ENCODE measurements at places on chromosomes 6 and 20.

DNA sequence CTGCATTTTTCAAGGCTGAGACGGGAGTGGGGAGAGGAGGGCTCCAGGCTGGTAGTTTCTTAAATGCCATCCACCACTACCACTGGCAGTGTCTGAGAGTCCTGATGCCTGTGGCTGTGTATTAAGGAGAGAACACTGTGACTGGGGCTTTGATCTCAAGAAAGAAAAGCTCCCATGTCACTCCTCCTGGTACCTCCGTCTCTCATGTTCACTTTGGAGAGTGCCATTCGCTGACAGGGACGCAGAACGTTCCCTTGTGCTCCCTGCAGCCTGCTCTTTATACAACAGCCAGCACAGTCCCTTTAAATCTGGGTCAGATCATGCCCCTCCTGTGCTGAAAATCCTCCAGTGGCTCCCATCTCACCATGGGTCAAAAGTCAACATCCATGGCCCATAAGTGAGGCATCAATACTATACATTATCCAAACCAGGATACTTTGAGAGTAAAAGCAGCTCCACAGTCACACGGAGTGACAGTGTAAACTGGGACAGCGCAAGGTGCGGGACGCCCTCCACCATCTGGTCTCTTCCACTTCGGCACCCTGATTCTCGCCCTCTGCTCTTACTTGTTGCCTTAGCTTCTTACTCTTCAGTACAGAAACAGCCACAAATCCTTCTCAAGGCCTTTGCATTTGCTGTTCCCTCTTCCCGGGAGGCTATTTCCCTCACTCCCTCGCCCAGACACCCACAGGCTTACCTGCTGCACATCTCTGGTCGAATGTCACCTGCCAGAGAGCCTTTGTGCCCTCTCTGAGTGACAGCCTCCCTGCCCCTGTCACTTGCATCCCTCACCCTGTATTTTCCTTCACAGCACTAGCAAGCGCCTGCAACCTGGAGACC is 20.0 kb downstream of the PDYN start:
- no peak for DNase-seq

GRCh38 chr6:34145161-34146020 is 496 bp downstream of the GRM4 start:
- DNase-seq = peak; percentile 48

DNA sequence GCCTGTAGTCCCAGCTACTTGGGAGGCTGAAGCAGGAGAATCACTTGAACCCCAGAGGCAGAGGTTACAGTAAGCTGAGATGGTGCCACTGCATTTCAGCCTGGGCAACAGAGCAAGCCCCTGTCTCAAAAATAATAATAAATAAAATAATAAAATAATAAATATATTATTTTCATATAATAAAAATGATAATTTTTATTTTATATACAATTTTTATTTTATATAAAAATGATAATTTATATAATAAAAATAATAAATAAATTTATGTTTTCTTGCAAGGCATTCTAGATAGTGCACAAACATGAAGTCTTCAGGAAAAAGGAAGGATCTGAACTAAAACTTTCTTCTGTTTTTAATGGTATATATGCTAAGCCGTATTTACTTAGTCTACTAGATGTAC is 12.6 kb upstream of the SGK1 start:
- no peak for DNase-seq

DNA sequence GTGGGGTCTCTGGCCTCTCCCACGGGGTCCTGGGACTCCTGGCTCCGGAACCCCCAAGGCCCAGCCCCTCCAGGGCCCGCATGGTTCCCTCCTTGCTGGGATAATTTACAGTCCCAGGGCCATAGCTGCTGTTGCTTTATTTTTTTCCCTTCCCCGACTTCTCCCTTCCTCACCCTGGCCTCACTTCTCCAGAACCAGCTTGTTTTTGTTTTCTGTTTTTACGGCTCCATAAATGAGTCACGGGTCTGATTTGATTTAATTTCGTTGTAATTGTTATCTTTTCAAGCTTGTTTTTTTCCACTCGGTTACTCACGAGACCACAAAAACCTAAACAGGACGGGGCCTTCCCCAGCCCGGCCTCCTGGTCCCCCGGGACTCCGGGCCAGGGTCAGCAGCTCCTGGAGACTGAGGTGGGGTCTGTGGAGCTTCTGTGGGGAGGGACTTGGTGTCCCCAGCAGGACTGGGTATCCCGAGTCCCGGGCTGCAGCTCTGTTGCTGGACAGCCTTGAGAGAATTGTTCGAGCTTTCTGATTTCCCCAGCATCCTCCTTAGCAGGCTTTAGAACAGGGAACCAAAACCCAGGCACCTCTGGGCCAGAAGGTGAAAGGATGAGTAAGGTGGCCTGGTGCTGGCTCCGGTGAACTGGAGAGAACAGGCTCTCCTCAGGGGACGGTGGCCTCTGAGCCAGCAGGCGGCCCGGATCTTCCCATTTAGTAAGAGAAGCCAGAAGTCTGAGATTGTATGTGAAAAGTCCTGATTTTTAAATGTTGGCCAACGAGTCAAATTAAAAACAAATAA is 94.9 kb downstream of the CEBPB start:
- peak; percentile 76 for DNase-seq

- peak; percentile 15 for DNase-seq
Measured at GRCh38 chr6:154298297-154298696, 58.3 kb downstream of the IPCEF1 start.

DNA sequence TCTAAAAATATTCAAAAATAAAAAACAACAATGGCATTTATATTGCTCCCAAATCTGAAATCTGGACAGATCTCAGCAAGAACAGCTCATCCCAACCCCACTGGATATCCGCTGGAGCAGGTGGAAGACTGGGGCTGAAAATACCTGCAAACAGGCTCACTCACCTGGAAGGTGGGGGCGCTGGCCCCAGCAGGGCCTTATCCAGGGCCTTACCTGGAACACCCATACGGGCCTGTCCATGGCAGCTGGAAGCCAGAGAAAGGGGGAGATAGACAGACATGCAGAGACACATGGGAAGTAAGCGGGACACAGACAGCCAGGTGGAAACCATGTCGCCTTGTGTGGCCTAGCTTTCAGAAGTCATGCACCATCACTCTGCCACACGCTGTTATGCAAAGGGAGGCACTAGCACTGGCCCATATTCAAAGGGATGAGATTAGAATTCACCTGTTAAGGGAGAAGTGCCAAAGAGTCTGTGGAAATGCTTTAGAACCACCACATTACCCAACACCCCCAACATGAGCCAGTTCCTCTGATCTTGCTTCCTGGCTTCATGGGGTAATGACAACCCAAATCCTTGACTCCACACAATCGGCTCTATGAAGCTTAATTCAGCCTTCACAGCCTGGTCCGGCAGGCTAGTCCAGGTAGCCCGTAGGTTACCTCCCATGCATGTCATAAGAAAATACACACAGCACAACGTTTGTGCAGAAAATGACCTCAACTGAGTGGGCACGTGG is 99.0 kb upstream of the CDYL start:
- DNase-seq = no peak

DNA sequence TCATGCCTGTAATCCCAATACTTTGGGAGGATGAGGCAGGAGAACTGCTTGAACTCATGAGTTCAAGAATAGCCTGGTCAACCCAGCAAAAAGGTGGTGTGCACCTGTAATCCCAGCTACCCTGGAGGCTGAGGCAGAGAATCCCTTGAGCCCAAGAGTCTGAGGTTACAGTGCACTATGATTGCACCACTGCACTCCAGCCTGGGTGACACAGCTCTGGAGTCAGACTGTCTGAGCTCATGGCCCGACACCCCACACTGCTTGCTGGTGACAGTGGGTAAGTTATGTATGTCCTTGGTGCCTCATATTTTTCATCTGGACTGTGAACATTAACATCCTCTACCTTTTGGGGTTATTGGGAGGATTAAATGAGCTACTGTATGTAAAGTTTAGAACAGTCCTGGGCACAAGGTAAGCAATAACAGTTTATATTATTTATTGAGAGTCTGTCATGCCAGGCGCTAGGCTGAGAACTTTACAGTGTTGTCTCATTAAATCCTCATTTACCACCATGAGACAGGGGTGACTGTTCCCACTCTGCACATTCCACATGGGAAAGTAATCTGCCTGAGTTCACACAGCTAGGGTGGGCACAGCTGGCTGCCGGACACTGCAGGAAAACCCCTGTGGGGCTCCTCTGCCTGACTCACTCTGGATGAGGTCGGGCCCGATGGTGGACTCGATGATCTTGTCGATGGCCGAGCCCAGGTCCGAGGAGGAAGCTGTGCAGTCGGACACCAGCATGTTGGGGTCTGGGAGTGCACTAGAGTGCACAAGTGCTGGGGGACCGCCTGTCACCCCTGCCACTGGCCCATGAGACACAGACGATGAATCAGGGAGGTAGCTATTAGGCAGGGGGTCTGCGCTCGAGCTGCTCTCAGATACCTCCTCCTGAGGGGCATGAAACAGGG is 2.9 kb downstream of the ZNF335 start:
- peak; percentile 50 for DNase-seq

- DNase-seq = peak; percentile 55
Measured at GRCh38 chr6:168132531-168133167, 53.6 kb upstream of the FRMD1 start.

Measured in AG10803 (cell line).